GF-D8 (cell line): ENCODE measurements at places on chromosomes 16 and 17.

GRCh38 chr17:82598256-82599119 is 49.8 kb downstream of the WDR45B start:
- DNase-seq, result no peak

DNA sequence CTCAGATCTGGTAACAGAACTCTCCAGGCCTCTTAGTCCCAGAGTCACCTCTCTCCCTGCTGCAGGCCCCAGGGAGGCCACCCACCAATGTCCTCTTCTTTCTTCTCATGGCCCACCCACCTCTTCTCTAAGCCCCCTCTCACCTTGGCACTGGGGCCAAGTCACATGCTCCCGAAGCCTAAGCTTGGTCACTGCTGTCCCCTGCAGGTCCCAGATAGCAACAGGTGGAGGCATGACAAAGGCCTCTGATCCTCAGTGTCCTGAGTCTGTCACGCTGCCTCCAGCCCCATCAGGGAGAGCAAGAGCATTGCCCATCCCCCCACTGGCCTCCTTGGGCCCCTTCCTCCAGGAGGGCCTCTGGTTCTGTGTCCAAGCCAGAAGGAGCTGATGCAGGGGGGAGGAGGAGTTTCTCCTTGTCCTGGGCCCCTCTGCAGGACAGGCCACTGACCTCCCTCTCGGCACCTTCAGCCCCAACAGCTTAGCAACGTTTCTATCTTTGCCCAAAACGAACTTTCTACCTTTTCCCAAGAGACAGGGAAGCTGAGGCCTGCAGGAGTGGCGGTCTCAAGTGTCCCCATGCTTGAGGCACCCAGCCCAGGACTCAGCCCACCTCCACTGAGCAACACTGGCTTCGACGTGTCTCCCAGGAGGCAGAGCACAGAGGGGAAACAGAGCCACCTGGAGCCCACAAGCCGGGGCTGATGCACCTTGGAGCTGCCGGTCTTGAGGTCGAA is 8.6 kb downstream of the P2RX1 start:
- DNase-seq, result no peak

- no peak for DNase-seq
Measured at GRCh38 chr16:28504707-28505404, 1.8 kb downstream of the IL27 start.

- DNase-seq, result no peak
Measured at GRCh38 chr16:26505496-26505895, 561.2 kb upstream of the C16orf82 start.

DNA sequence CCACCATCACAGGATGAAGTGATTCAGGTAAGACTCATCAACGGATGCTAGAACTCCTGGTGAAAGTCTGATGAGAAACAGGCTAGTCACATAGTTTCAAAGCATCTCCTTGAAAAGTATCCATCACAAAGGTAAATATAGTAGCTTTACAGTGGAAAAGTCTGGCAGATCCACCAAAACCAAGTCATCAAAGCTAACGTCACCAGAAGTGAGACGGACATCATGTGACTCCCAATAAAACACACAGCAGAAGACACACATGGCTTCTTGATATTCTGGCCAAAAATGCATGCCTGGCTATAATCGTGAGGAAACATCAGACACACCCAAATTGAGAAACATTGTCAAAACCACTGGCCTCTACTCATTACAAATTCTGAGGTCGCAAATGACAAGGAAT is 17.9 kb upstream of the TRPV3 start:
- DNase-seq, result no peak
